ENCODE measurements at places on chromosomes 16 and 17.

- DNase-seq = no peak
Measured at GRCh38 chr17:43171586-43172487, 823 bp downstream of the NBR1 start.

DNA sequence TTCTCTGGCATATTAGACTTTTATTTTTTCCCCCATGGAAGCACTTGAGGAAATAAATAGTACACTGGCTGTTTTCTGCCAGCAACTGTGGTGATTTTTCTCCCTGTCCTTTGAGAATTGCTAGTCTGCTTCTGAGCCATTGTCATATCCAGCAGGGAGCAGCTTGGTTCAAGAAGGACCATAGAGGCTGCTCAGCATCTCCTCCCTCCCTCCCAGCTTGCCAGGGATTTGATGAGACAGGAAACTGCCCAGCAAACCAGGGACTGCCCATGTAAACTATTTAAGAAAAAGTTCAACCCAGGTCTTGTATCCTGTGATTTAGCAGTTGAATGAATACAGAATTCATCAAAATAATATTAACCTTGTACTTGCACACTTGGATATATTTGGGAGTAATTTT, 39.5 kb downstream of the CYB5B start:
- DNase-seq = no peak

DNA sequence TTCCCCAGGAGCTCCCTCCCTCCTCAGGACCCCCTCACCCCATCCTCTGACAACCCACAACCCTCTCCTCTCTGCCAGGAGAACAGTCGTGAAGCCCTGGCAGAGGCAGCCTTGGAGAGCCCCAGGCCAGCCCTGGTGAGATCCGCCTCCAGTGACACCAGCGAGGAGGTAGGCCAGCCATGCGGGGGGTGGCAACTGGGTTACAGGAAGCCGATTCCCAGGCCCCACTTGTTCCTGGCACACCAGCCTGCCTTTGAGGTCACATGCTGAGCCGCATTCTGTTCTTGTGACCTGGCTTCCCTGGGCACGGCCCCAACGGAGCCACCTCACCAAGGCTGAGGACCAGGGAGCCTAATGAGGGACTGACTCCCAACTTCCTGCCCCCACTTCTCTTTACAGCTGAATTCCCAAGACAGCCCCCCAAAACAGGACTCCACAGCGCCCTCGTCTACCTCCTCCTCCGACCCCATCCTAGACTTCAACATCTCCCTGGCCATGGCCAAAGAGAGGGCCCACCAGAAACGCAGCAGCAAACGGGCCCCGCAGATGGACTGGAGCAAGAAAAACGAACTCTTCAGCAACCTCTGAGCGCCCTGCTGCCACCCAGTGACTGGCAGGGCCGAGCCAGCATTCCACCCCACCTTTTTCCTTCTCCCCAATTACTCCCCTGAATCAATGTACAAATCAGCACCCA, 7.9 kb downstream of the NAT9 start:
- DNase-seq = peak; percentile 77

DNA sequence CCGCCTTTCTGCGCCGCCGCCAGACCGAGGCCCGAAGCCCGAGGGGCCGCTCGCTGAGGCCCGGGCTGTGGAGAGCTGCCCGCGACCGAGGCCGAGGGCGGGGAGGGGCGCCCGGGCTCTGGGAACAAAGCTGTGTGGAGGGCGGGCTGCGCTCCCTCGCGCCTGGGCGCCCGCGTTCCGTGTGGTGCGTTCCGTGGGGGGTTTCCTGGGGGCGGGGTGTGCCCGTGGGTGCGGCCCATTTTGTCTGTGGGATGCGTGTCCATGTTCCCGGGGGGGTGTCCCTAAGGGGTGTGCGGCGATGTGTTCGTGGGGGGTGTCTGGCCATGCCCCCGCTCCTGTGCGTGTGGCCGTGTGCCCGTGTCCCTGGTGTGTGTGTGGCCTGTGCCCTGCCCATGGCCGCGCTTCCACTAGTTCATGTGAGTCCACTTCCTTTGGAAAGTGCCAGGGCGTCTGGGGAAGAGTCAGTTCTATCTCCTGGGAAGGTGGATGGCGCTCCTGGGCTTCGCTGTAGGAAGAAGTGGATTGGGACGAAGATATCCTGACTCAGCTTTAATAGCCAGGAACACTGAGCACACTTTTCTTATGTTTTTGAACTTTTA, 520 bp downstream of the JPT2 start:
- DNase-seq = peak; percentile 56

DNA sequence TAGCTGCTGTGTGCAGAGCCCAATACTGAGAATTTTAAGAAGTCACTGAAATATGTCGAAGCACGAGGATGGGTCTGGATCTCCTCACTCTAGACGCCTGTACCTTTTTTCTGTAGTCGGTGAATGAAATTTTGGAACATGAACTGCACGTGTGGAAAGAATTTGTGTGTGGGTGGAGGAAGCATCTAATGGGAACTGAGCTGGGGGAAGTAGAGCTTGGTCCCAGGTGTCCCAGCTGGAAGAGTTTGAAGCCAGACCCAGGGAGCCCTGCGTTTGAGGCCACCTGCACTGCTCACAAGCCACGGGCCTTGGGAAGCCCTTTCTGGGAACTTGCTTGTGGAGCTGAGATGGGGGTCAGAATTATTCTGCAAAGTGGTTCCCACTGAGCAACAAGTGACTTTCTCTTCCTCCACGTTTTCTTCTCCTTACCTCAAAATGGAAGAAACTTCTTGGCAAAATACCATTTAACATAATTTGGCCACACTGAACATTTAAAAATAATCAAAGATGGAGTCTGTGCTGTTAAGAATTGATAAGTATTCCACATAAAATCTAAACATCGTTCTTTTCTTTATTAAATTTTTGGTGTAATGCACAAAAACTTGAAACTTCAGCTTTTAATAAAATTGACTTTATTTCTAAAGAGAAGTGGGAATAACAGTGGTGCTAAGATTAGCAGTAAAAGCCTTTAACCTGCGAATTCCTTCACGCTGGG, 163.8 kb downstream of the PRKCA start:
- no peak for DNase-seq

- DNase-seq = no peak
Measured at GRCh38 chr17:29194669-29195068, 14.5 kb upstream of the MYO18A start.

DNA sequence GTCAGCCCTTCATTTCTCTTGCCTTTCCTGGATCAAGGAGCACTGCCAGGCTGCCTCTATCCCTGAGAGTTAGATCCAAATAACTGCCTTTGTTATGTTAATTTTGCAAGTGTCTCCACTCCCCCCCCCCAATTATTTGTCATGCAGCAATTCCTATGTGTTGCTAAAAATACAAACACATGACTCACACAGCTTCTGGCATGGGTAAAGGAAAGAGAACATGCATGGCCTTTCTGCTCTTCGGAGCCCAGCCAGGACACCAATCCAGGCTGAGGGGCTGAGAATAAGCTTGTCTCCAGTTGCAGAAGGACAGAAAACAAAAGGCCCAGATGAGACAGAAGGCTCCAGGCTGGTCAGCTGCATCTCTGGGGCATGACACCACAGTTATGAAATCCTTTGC, 148.0 kb upstream of the TNRC6C start:
- no peak for DNase-seq

DNA sequence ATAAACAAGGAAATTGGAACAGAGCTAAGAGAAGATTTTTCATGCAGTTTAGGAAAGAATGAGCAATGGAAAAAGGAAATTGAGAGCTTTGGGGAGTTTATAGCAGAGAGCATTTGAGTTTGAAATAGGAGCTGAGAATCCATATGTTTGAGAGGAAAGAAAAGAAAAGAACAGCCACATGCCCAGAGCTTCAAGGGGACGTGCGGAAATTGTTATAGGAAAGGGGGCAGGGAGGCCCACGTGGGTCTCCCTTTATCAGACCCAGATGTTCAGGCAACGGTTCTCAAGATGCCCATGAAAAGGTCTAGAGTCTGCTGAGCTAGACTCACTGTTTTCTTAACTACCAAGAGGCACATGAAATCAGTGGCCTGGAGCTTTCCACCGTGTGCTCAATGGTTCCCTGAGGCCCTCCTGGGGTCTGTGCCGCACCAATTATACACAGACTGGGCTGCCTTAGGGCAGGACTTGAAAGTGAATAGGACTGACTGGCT, 31.2 kb downstream of the CHD9 start:
- DNase-seq = no peak

DNA sequence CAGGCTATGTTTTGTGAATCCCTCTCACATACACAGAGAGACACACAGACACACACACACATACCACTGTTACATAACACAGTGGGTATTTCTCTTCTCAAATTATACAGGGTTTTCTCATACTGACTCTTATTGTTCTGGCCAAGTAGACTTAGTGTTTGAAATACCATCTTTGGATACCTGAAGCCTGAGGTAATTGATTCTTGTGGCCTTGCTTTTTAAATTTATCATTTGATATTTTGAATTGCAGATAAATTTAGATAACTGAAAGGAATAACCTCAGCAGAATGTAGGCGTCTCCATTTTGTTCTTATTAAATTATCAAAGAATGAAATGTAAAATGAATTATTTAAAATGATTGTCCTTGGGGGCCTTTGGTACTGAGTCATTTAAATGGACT, 223.8 kb downstream of the LGALS9B start:
- no peak for DNase-seq

DNA sequence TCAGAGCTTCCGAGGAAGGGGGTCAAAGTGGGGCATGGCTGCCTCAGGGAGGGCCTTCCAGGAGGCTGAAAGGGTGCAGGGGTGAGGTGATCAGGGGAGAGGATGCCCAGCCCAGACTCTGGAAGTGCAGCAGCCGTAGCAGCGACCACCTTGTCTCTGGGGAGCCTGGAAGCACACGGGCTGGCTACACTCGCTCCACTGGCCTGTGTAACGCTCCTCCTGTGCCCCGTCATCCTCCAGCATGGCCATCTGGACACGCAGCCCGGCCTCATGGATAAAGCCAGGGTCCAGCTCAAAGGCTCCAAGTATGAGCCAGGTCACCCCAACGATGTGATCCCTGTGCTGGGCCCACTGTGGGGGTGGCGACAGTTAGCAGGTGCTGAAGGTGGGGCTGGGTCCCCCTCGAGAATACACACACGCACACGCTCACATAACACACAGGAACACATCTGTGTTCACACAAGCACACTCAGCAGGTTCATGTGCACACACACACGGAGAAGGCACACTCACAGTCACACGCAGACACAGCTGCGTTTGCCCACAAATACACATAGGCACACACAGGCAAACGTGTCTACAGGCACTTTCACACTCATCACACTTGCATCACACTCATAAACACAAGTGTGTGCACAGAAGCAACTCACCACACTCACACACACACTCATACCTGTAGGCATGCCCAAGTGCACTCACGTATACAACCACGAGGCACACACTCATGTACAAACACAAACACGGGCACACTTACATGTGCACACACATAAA, 19.3 kb downstream of the POLR3K start:
- no peak for DNase-seq

DNA sequence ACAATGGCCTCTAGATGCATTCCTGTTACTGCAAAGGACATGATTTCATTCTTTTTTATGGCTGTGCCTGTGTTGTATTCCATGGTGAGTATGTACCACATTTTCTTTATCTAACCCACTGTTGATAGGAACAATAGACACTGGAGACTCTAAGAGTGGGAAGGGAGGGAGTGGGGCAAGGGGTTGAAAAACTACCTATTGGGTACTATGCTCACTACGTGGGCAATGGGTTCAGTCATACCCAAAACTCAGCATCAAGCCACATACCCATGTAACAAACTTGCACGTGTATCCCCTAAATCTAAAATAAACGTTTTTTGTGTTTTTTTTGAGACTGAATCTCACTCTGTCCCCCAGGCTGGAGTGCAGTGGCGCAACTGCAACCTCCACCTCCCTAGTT, 47.1 kb upstream of the SCNN1B start:
- DNase-seq = no peak

GRCh38 chr17:81666092-81666341, 388 bp downstream of the OXLD1 start:
- no peak for DNase-seq

GRCh38 chr17:74526681-74527080, 4.6 kb downstream of the CD300LB start:
- DNase-seq = no peak

GRCh38 chr16:23435500-23435899, 17.5 kb downstream of the COG7 start:
- DNase-seq = peak; percentile 47

DNA sequence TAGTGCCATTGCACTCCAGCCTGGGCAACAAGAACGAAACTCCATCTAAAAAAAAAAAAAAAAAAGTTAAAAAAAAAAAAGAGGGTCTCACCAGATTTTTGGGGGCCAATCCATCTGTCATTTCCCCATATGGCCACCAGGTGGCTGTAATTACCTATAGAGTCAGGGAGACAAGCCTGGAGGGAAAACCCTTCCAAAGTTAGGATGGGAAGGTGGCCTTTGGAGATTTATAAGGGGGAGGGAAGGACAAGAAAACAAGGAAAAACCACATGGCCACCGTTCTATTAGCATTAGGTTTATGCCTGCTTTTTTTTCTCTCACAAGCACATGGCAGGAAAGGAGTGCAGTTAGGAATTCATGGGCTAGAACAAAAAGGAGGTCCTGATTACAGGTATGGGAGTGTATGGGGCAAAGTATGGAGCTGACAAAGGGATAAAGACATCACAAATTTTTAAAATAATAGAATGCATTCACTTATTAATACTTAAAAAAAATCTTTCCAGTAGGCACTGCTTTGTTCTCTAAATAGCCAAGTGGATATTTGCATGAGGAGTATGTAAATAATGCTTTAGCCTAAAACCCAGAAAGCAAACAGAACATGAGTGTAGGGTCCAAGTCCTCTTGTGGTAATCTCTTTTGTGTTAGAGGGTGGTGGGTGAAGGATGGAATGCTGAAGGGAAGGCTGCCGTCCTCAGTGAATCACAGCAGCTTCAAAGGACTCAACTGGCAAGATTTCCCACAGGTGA, 5.1 kb downstream of the CYB5D1 start:
- DNase-seq = peak; percentile 74

GRCh38 chr17:48177816-48178215, 70.2 kb downstream of the SNX11 start:
- no peak for DNase-seq

DNA sequence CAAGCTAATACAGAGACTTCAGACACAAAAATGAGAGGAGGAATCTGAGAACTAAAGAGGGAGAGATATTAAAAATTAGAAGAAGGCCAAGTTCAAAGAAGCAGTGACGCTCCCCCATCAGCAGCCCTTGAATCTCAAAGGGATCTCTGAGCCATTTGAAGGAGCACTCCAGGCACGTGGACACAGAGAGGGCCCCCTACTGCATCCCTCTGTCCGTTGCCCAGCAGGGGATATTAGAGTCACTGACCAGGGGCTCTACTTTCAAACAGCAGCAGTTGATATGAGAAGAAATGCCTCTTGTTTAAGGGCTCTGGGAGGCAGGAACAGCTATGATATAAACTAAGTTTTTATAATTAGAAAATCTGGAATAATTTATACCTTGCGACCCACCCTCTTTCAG, 479.0 kb upstream of the SALL1 start:
- no peak for DNase-seq

GRCh38 chr17:33521784-33522183, 228.7 kb upstream of the ASIC2 start:
- DNase-seq = no peak

DNA sequence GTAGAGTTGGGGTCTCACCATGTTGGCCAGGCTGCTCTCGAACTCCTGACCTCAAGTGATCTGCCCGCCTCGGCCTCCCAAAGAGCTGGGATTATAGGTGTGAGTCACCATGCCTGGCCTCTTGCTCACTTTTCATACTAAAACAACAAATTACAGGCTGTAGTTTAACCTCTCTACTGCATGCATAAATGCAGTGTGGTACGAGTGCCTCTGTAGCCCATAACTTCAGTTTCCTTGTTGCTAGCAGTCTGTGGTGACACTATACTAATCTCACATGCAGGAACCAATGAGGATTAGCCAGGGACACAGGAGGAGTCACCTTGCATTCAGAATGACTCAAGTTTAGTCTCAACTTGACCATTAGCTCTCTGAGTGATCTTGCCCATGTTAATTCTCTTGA, 20.1 kb downstream of the HMOX2 start:
- no peak for DNase-seq

Data from cerebellum (tissue), 4 donors.